Stimulated activated CD4-positive, alpha-beta T cell treated with anti-CD3 and anti-CD28 coated beads, Interleukin-1b, Interleukin-23, amount 100 ng/mL, for 1 hour (primary cell): ENCODE measurements at places on chromosomes 16 and 17.

DNA sequence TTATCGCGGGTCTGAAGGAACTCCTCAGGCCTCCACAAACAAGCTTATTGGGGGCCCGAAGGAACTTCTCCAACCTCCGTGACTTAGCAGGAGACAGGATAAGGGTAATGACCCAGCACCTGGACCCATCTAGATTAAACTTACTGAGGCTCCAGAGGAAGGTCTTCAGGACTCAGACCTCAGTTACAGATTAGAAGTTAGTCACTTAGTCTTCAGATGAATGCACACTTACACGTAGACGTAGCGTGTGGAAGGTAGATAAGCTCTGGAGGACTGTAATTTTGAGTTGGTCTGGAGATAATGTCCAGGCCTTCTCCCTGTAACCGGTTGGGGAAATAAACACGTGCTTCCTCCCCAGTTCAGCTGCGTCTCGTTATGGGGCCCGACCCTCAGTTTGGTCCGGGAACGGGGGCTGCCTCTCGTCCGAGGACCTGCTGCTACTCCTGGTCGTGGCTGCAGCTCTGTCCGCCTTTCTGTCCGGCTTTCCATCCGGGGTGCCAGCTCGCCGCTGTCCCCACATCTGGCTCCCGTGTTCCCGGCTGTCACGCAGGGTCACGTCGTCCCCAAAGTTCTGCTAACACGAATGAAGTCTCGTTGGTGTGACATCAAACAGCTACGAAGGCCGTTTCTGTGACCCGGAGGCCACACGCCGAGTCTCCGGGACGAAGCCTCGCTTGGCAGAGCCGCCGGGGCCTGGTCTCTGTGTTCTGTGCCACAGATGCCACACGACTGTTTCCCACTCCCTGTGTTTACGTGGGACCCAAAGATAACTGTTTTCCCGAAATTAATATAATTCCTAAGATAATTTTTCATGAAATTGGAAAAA lies 11.8 kb upstream of the SECTM1 start:
- DNase-seq, result no peak

GRCh38 chr17:52790359-52790955 lies 631.9 kb upstream of the CA10 start:
- no peak for DNase-seq

DNA sequence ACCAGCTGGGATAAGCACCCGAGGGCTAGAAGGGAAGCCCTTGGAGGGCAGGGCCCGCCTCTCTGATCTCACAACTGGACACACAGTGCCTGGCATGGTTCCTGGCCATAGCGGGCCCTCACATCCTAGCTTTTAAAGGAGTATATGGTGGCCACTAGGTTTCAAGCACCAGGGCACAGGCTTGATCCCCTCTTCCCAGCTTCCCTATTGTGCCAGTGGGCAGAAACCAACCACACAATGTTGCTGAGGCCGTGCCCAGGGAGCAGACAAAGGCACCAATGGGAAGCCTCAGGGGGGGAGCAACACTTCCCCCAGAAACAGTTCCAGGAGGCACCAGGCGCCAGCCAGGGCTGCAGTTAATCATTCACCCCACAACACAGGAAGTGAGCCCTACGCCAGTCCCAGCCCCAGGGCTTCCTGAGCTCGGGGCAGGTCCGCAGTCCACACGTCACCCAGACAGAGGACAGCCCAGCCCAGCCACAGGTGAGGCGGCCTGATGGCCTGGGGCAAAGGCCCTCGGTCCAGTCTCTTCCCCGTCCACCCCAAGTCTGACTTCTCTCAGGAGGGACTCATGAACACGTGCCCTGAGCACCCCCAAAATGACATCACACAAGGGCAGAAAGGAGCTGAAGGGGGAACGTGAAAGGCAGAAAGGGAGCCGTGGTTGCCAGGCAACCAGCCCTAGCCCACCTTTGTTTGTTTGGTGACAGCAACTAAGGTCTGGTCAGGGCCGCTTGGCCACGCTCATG lies 12.8 kb downstream of the SMIM5 start:
- no peak for DNase-seq

DNA sequence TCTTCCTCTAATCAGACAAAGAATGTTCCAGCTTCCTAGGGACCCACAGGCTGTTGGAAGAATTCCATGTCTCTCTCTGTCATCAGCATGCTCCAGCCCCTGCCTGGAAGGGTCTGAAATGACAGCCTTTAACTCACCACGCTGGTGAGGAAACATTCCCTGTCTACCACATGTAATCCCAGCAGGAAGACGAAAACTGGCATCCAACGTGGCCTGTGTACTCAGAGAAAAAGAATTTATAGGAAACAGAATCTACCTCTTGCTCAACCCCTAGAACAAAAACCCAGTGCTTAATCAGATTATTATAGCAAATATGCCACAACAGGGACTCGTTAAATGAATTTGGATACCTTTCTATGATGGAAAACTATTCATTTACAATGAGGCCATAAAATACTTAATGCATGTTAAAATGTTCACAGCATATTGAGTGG lies 147.3 kb upstream of the FOXF1 start:
- no peak for DNase-seq

- DNase-seq, result no peak
These were observed 1.4 kb upstream of the DHX8 start for GRCh38 chr17:43482103-43483012.

DNA sequence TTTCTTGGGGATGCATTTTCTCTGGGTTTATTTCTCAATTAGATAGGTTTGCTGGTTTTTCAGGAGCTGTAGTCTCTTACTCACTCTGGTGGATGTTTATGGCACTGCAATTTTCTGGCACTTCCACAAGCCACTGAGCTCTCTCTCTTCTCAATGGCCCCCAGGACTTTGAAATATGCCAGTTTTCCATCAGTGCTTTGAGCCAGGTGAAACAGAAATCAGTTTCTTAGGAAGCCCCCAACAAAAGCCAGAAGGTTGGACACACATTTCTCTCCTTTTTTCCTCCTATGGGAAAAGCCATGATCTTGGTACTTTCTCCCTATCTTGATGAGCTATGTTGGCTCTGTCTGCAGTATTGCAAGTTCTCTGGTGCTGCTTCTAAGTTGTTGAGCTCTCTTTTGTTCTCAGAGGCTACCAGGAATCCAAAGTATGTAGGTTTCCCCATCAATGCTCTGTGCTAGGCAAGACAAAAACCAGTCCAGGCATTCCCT lies 90.7 kb upstream of the SMIM36 start:
- no peak for DNase-seq

DNA sequence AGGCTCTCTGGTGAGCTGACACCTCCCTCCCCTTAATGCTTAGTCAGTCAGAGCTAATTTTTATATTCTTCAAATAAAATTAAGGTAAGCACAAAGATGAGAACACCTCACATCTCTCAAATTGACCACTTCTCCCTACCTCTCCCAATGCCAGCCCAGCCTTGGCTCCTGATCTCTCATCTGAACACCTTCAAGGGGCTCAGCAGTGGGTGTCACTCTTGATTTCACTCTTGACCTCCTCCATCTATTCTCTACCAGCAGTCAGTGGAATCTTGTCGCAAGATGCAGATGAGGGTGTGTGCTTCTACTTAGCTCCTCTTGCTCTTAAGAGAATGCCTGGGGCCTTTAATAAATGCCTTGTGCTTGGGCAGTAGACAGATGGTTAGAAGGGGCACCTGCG lies 309.0 kb upstream of the IRX3 start:
- DNase-seq, result no peak

DNA sequence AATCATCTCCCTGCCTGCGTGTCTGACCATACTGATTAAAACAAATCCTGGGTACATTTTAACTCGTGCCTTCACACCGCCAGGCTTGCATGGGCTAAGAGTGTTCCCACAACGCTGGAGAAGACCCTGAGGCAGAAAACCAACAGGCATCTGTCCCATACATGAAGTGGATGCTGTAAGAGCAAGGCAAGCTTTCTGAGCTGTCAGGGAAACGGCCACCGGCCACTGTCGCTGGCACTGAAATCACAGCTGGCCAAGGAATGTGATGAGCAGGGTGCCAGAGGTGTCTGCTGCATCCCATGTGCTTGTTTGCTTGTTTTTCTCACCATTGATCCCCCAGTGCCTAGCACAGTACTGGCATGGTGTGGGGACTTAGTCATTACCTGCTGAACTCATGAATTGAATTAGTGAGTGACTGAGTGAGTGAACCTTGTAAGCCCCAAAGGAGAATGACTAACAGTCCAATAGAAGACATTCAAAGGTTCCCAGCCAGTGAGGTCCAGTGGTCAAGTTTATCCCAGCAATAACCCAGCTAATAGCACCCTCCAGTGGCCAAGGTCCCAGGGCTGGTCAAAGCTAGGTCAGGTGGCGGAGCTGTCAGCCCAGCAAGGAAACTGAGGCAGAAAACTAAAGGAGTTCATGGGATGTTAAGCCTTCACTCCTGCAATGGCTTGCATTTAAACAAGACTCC lies 92.7 kb upstream of the CDH5 start:
- DNase-seq, result no peak

DNA sequence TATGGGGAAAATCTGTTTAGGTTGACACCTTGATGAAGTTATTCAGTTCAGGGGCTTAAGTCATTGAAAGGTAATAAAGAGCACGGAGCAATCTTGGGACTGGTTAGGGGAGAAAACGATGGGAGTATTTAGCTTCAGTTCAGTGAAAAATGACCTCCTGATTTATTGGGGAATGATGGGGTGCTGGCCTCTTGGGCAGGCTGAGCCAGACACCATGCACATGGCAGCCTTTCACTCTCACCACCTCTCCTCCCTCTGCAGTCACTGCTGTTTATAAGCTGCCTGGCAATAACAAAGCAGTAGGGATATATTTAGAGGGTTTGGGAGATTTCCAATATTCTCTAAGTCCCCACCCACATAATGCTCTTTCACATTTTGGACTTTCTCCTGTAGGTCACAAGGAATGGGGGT lies 140.5 kb upstream of the HS3ST2 start:
- DNase-seq, result no peak

- no peak for DNase-seq
These were observed 14.9 kb downstream of the USP36 start for GRCh38 chr17:78825696-78826095.

- DNase-seq, result no peak
These were observed 7.9 kb downstream of the TRPV3 start for GRCh38 chr17:3549610-3550162.

DNA sequence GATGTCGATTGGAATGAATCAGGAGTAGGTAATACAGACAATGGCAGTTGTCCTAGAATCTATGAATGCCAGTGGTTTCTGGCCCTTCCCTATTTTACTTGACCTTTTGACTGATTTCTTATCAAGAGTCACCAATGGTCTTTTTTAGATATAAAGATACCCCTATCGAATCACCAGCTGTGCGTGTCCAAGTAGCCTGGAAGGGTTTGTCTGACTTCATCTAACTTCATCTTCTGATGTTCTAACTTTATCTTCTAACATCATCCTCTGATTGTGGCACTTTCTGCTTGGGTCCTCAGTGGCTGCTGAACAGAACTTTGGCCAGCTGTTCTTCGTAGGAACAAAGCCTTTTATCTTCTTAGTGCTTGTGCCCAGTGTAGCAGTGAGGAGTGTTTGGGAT lies 129.7 kb downstream of the MSI2 start:
- no peak for DNase-seq

- no peak for DNase-seq
These were observed 4.4 kb upstream of the SNX29 start for GRCh38 chr16:11972128-11972527.

- no peak for DNase-seq
These were observed 42.7 kb downstream of the GNA13 start for GRCh38 chr17:65013613-65014391.

DNA sequence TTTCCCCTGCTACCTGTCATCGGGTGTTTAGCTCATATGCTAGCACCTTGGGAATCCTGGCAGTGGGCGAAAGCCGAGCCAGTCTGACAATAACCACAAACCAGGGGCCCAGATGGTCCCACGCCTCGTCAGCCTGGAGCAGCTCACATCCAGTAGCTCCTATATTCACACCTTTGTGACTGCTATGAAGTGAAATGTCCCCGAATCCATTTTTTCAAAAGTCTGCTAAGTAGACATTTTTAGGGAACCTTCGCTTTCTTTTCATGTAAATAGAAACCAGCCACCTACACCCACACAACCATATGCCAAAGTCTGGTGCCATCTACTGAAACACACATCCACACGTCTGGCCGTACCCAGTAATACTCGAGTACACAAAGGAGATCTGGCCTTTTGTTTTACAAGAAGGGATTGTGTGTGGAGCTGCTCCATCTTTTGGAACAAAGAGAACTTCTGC lies 176.8 kb downstream of the SLC39A11 start:
- no peak for DNase-seq

DNA sequence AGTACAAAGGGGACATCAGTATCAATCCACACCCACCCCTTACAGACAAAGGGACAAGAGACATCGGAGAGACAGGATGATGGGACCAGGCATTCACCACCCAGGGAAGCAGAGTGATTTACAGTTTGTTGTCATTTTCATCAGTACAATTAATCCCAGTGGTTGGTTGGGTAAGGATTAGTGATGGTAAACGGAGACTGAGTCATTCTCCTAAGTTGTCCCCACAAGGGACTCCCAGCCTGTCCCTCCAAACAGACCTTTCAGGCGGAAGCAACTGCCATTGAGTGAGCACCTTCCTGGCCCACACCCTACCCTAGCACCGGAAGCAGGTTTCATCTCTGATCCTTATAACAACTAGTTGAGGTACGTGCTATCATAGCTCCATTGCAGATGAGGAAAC lies 11.2 kb downstream of the PPL start:
- no peak for DNase-seq

GRCh38 chr17:78661093-78661770 lies 84.0 kb upstream of the DNAH17 start:
- no peak for DNase-seq

DNA sequence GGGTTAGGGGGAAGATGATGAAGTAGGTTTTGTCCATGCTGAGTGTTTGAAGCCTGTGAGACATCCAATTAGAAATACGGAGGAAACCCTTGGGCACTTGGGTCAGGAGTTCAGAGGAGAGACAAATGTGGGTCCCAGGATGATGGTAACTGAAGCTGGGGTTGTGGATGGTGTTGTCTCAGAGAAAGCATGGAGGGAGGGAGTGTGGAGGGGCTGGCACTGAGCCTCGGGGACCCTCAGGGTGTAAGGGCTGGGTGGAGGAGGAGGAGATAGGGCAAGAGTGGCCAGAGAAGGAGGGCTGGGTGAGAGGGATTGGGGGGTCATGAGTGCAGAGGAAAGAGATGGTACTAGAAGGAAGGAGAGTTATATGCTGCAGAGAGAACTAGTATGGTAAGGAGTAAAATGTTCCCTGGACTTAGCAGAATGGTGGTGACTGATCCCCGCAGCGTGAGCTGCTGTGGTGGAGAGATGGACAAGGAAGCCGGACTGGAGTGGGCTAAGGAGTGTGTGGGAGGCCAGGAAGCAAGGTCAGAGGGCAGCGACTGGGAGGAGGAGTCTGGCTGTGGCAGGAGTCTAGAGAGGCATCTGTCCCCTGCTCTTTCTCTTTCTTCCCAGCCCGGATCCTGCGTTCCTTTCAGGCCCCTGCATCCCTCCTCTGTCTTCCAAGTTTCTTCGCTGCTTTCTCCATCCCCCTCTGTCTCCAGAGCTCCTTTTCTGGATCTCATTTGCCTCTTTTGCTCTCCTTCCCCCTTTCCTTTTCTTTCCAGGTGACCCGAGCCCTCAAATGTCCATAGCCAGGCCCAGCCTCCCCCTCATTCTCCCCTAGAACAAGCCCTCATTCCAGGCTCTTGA lies 3.9 kb upstream of the COL1A1 start:
- DNase-seq, result no peak
